ENCODE measurements at places on chromosomes 16 and 17. TPM values are rescaled to one million over a fixed set of nuclear protein-coding genes. Genes with fewer than 3 reads are reported as not detected.
A peak's percentile ranks its signal among the peaks of the same experiment; 100 is the strongest.

The ABI3 gene
- total RNA-seq: 31.1 TPM

DNA sequence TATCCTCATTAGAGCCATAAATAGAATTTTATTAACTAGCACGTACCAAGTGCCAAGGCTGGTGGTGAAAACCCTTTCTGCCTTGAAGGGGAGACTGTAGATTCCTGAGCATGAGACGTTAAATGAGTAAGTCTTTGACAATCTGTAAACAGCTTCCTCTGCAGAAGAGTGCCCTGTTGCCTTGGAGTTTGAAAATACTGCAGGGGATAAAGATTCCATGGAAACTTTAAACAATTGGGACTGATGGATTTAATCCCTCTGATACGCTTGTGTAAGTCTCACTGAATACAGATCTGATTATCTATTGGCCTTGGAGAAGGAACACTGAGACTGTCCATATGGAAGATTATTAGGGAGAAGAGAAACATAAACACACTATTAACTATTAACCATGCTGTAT is 1053.4 kb upstream of the RBFOX1 start:
- DNase-seq: no peak

- no peak for DNase-seq
Measured at GRCh38 chr16:74846714-74847113, 72.1 kb upstream of the FA2H start.

DNA sequence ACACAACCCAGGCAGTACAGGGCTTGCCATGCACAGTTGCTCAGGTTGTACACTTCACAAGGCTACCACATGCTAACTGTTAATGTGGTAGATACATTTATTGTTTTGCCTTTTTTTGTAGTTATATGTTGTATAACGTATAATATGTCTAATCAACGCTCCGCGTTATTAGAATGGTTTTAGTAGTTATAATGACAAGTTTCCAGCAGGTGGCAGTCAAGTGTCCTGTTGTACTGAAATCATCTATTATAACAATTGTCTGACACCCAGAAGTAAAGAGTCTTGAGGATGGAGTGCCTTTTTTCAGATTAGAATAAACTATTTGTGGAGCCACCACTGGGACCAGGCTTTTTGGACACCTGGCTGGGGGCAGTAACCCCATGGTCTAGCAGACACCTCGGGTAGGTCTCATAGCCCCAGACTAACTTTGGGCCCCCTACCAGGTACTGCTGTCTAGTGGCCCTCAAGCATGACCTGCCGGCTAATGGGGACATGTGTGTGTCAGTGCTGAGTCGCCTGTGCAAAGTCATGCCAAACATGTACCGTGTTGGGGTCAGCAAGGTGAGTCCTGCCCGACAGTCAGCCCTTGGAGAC is 32.8 kb downstream of the MYO15A start:
- DNase-seq: peak; percentile 52

DNA sequence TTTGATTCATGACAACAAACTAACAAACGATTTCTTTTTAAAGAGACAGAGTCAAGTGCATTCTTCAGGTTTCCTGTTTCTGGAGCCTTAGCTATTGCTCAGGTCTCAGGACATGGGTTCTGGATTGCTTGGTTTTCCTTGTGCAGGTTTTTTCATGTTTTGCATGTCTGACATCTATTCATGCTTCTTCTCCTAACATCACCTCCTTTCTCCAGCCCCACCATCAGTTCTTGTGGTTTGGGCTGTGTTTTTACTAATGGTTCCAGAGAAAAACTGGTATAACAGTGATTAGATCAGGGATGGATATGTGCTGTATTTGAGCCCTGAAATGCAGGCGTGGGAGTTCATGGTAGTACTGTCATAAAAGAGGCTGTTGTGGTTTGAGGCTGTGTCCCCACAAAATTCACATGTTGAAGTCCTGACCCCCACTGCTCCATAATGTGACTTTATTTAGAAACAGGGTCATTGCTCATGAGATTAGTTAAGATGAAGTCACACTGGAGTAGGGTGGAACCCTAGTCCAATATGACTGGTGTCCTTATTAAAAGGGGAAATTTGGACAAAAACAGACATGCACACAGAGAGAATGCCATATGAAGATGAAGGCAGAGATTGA is 67.9 kb downstream of the IRX6 start:
- DNase-seq: no peak

GRCh38 chr16:48608452-48608851 is 1.5 kb downstream of the N4BP1 start:
- no peak for DNase-seq

GRCh38 chr17:30520436-30520835 is 43.2 kb downstream of the GOSR1 start:
- no peak for DNase-seq

- DNase-seq: no peak
Measured at GRCh38 chr17:42065201-42065600, 14.8 kb upstream of the C17orf113 start.

DNA sequence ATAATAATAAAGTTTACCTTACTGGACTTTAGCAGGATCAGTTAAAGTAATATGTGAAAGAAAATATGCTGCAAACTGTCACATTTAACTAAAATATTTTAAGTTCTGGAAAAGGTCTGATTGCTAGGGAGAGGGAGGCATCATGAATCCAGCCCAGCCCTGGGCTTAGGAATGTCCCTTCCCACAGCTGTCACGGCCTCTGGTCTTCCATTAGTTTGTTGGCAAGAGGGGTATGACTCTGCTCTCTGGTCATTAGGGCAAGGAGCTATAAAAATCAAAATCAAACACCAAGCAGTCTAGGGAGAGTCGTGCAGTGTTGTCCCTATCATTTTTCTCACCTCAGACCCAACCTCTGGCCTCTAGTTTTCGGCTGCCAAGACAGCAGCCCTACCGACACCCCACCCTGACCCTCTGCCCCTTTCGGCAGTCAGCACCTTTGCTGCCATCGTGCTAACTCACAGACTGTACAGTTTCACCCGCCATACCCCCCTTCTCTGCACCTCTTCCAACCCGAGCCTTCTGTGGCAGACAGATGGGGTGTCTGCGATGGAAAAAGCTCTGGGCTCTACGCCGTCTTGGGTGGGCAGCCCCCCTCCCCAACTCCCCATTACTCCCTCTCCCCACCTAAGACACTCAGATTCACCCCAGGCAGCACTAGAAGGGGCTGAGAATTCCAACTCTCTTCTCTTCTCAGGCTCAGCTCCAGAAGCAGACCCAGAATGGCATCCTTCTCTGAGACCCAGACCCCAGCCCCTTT is 41.4 kb downstream of the NEUROD2 start:
- no peak for DNase-seq
